ENCODE measurements at places on chromosomes 2 and 18.

GRCh38 chr18:48578289-48578688 lies 39.5 kb downstream of the CTIF start:
- no peak for DNase-seq

GRCh38 chr2:38174646-38175423 lies 98.9 kb upstream of the CYP1B1 start:
- no peak for DNase-seq

GRCh38 chr2:133171393-133172004 lies 396.8 kb downstream of the NCKAP5 start:
- no peak for DNase-seq

DNA sequence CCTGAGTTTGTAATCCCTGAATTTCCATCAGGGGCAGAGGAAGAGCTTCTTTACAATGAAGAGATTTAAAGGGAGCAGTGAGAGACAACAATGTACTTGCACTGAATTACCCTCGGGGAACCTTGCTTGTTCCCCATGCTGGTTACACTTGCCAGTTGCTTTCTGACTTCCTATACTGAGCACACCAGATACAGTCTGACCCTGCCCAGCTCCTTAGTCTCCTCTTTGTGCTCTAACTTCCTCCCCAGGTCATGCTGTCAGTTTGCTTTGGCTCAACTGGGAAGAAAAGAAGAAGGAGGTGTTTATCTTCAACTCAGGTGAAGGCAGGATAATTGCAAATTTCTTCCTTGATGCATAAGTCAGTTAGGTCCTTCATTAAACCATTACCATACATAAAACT lies 658.4 kb downstream of the NYAP2 start:
- DNase-seq = no peak

DNA sequence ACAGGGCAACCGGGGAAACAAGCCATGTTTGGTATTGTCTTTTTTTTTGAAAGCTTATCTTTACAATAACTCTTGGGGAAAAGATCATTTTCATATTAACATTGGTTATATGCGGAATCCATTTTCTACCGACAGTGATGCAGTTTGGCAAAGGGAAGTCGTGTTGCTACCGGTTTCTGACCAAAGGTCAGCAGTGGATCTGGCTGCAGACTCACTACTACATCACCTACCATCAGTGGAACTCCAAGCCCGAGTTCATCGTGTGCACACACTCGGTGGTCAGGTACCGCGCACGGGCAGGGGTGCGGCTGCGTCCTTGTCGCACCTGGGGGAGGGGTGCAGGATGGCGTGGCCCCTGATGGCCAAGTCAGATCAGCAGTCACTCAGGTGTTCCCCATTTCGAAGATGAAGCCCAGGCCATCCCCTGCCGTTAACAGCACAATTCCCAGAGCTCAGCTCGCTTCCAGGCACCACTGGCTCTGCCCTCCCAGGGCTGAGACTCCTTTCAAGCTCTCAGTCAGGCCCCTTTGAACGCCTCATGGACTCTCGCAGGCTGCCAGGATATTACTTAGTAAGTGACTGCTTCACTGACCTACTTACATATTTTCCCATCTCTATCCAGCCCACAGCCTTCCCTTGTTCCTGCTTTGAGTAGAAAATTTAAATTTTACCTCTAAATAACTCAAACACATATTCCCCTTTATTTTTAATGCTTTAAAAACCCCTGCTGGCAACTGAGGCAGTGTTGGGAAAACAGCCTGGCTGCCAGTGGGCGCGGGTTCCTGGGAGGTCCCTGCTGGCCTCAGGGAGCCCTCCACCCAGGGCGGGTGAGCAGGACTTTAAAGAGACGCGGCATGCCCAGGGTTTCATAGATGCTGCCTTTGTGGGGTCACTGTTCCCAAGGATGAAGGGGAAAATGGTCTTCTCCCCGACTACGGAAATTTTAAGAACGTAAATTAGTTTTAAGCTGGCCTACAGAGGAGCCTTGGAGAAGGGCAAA lies 33.6 kb upstream of the RPL31 start:
- DNase-seq = no peak

GRCh38 chr2:46073540-46074046 lies 223.6 kb upstream of the EPAS1 start:
- no peak for DNase-seq

- DNase-seq = no peak
Observed at GRCh38 chr18:7950380-7951136, 383.4 kb downstream of the PTPRM start.

DNA sequence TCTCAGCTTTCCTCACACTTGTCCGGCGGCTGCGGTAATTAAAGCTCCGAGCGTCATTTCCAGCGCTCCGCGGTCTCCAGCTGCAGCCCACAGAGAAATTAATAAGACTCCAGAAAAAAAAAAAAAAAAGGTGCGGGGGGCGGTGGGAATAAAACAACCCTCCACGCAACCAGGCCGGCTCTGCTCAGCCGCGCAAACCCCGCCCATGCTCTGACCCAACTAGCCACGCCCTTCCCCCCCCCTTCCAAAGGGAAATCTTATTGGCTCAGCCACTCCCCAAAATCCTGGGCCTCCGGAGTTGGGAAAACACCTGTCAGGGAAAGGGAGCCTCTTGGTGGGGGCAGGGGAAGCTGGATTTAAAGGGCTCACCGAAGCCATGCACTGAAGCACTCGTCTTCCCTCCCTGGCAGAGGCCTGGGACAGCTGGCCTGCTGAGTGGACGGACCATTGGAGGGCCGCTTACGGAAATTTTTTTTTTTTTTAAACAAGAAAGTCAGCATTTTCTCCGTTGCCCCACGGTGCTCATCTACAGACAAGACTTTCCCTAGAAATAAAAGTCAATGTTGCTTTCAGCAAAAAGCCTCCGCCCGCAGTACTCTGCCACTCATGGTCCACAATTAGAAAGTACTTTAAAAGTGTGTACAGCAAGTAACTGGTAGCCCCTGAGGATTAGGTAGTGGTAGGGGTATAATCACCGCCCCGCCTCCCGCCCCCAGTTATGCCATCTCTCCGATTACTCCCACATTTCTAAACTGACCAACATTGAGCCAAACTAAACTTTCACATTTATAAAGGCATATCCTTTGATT lies 674 bp upstream of the ERBB4 start:
- no peak for DNase-seq

DNA sequence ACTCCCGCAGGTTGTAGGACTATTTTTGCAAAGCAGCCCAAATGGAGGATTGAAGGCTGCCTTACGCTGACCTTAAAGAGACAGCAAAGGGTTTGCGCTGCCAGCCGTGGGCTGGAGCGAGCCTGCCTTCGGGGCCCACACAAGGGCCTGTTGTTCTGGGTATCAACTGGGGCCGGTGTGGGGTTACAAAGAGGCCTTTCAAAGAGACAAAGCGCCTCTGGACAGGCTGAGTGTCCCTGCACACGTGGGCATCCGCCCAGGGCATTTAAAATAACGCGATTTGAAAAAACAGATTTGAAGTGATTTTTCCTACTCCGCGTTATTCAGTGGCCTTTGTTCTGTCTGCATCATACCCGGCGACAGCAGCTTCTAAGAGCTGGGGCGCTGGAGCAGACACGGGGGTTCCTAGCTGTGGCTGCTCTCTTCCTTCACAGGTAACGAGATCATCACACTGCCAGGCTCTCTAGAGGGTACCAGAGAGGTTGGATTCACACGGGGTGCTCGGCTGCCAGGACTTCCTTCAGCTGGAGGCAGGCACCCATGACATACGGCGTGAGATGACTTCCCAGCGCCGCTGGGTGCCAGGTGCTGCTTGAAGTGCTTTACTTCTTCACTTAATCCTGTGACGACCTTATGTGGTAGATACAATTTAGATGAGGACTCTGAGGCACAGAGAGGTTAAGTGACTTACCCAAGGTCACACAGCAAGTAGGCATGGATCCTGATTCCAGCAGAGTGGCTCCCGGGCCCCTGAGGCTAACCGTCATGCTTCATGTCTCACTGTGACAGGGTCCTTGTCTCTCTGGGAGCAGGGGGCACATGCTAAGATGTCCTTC lies 32.2 kb downstream of the MAL start:
- no peak for DNase-seq

GRCh38 chr2:203492965-203493364 lies 42.1 kb downstream of the RAPH1 start:
- no peak for DNase-seq

DNA sequence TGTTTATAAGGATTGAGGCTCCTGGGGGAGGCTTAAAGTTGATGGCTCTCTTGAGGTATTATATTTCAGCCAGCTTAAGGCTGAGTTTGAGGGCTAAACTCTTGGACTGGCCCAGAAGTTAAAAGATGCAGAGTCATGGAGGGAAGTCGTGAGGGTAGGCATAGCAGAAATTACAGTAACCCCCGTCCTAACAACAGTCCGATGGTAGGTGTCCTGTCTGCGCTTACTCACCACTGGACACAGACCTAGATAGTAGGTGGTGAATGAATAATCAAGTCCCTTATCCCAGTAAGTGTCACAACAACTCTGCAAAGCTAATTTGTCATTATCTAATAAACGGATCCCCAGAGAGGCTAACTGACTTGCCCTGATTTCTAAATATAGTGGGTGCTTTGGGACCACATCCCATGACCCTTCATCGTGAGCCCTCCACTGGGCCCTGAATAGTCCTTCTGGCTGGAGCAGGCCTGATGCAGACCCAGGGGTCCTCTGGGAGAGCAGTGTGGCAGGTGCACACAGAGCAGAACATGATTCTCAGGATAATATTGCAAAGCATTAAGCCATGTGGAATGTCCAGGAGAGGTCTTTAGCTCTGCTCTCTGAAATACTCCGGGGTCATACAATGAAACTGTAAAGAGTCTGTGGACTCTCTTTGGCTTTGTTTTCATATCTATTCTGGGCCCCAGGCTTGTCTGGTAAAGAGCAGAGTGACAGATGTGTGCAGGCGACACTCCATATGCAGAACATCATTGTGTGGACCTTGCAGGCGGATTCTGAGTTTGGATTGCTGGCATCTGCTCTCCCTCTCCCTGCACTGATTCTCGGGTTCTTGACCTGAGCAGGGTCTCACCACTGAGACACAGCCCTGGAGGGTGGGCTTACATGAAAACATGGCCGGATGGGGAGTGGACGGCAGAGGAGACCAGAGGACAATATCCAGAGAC lies 98.1 kb downstream of the RNF144A start:
- no peak for DNase-seq

DNA sequence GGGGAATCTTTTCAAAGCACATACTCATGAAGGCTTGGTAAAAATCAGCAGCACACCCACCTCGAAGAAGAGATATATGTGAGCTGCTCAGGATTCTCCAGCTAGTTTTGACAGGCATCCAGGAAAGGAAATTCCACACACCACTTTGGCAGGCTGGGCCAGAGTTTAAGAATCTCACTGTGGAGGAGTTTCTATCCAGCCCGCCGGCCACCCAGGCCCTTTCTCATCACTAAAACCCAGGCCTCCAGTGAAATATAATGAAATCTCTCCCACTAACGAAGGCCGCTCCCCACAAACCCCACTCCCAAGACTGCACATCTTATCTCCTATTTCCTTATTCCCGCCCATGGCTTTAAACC lies 202.0 kb downstream of the GLI2 start:
- DNase-seq = no peak

- DNase-seq = no peak
Observed at GRCh38 chr18:35267809-35268208, 22.2 kb downstream of the ZSCAN30 start.

- DNase-seq = no peak
Observed at GRCh38 chr2:23563673-23564614, 179.0 kb downstream of the KLHL29 start.

- DNase-seq = no peak
Observed at GRCh38 chr2:566379-567313, 110.6 kb downstream of the TMEM18 start.

- no peak for DNase-seq
Observed at GRCh38 chr2:160584972-160585494, 91.4 kb upstream of the RBMS1 start.

DNA sequence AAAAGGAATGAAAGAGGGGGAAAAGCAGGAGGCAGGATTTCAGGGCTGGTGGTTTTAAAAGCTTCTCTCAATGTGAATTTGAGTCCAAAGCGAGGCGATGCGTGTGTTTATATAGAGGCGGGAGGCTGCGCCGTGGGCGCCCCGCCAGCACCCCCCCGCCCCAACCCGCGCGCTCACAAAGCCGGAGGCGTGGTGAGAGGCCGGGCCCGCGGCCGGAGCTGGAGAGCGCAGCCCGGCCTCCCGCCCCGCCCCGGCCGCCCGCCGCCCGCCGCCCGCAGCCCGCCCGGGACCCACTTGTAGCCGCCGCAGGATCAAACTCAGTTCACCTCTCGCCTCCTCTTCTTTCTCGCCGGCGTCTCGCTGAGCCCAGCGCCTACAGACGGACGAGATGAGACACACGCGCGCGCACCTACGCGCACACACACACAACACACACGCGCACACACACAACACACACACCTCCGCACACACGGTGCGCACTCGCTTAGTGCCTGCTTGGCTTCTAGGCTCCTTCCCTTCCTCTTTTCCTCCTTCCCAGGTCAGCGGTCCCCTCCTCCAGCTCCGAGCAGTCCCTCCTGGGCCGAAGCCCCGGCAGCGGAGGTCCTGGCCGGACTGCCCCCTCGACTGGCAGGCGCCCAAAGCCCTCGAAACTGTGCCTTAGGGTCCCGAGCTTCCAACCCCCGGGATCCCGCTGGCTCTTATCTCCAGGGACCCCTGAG lies 1.3 kb upstream of the CYP26B1 start:
- DNase-seq = no peak

DNA sequence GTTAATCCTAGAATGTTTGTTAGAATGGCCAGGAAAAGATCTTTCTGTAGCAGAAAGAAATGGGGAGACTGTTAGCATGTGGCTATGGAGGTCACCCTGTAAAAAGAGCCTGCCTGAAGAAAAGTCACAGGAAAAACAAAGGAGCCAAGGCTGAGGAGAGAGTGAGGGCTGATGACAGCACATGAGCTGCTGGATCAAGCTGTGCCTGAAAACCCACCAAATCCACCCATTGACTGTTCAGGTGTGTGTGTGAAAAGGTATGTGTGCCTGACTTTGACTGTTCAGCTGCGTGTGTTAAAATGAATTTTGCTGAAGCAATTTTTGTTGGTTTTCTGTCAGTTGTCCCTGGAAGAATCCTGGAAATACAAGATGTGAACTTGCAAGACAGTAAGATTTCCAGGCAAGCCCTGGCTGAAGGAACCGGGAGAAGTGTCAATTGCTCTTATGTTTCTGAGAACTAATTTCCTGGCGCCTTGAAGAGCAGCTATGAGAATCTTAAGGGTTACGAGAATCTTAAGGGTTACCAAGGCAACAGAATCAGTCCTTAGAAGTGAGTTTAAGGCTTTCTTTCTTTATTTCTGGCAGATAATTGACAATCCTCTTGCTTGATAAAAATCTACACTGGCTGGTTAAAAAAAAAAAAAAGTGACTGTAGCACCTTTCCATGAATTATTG lies 73.0 kb upstream of the LGALSL start:
- DNase-seq = no peak

DNA sequence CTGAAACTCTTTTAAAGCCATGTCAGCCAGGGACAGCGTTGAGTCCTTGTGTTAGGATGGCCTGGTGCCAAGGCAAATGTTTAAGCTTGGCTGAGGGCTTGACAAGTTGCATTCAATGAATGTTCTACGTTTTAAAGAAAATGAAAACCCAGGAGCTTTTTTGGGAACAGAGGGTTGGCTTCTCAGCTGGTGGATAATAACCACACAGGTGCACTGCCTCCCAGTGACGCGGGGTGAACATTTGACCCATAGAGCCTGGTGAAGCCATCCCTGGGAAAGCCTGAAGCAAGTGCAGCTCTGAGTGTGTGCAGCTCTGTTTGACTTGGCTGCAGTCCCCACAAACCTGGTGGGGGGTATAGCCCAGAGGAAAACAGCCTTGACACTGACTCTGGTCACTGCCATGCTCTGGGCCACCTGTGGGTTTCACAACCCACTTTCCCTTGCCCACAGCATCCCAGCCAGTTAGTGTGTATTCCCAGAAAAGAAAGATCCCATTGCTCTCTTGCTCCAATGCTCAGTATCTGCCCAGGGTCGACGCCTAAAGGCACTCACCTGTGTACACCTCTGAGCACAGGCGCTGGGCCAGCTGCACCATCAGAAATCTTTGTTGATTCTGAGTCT lies 874.9 kb downstream of the RNF144A start:
- no peak for DNase-seq
